ENCODE measurements at places on chromosomes 13 and 19.

GRCh38 chr13:91400063-91400399 is 1.6 kb downstream of the GPC5 start:
- DNase-seq = no peak

DNA sequence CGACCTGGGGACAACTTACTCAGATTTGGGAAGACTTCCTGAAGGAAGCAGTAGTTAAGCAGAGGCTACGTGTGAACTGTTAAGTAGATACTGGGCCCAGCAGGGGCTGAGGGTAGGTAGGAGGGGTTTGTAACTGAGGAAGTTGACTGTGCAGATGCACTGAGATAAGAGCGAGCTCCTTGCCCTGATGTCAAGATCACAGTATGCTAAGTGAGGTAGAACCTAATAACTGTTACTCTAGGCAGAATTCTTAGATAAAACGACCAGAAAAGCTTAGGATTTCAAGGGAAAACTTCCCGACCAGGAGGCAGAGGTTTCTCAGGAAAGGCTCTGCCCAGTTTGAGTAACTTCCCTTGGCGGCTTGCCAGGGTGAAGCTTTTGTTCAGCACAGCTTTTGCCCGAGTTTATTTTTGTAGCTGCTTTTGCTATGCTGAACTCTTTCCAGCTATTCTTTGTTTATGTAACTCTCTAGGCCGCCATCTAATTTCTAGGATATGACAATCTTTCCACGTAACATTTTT is 632.1 kb downstream of the DIAPH3 start:
- DNase-seq = no peak

- DNase-seq = no peak
These were observed 1417.4 kb upstream of the SLC10A2 start for GRCh38 chr13:104483631-104484030.

- DNase-seq = no peak
These were observed 52.4 kb upstream of the SOX21 start for GRCh38 chr13:94764576-94765321.

GRCh38 chr13:84211048-84211447 is 328.8 kb upstream of the SLITRK1 start:
- no peak for DNase-seq

DNA sequence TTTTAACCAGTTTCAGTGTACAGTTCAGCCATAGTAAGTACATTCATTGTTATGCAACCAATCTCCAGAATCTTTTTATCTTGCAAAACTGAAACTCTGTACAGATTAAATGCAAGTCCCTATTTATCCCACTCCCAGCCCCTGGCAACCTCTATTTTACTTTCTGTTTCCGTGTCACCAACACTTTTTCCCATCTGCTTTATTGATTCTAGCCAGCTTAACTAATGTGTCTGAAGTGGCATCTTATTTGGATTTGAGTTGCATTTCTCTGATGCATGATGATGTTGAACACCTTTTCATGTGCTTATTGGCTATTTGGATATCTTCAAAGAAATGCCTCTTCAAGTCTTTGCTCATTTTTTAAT is 18.9 kb downstream of the SPATA13 start:
- no peak for DNase-seq

GRCh38 chr19:35119091-35119490 is 3.5 kb downstream of the FXYD3 start:
- no peak for DNase-seq

DNA sequence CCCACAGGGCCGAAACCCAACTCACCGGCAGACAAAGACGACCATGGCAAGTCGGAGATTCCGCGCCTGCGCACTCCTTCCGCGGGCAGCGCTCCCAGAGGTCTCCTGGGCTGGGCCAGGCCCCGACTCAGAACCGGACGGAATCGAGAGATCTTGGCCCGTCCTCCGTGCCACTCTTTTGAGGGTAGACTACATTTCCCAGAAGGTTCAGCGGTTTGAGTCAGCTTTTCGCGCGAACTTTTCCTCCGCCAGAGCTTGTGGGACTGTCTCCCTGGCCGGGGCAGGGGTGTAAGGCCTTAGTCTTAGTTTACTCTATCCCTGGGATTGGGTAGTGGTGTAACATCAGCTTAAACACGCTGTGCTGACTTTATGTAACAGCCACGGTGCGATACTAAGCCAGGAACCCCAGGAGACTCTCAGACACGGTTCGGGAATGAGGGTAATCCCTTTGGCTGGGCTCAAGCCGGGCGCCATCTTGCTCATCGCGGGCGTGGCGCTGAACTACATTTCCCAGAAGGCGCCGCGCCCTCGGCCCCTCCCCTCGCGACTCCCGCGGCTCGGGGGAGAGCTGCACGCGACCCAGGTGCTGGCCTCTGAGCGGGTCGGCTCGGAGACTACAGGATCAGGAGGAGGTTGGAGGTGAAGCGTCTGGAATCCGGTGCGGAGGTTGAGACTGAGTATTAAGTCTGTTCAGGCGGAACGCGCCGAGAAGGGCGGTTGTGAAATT is at the start of gene ZNF260:
TSS of gene ZNF260 (minus strand) at position 78 of the 727 bp plus-strand sequence. CDS start 13,033 bp downstream, outside the sequence.
- DNase-seq = peak; percentile 97

DNA sequence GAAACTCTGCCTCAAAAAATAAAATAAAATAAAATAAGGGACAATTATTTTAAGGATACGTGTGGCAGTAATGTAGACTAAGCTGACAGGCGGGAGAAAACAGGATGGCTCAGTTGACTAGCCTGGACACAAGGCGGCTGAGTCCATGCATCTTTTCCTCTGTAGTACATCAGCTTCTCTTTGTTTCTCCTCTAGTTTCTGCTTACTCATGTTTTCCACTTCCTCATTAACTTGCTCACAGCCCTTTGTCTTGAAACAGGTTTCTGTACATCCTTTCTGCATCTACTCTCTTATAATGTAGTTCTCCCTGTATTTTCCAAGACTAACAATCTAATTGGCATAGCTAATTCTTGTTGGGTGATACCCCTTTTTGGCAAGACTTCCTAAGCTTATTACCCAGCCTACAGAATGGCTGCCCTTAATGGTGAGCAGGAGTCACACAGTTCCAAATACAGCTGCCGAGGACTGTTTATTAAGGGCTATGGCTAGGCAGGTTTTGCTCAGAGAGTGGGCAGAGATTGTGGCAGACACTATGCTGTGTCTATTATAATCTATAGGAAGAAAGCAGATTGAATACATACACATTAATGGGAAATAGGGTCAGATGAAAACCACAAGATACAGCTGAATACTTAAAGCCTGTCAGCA is 58.7 kb upstream of the KLF5 start:
- DNase-seq = no peak

DNA sequence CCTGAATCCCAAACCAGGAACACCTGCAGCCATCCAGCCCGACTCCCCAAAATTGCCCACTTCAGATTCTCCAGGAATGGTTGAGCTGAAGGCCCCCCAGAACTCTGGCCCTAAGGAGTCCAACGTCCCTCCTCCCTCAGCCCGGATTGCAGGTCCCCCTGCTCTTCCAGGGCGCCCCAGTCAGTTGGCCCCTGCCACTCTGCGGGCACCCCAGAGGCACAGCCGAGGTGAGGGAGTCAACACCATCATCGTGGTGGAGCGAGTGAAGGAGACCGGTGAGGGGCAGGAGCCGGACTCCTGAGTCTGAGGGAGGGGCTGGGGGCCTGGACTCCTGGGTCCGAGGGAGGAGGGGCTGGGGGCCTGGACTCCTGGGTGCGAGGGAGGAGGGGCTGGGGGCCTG is 2.2 kb downstream of the GFY start:
- no peak for DNase-seq

DNA sequence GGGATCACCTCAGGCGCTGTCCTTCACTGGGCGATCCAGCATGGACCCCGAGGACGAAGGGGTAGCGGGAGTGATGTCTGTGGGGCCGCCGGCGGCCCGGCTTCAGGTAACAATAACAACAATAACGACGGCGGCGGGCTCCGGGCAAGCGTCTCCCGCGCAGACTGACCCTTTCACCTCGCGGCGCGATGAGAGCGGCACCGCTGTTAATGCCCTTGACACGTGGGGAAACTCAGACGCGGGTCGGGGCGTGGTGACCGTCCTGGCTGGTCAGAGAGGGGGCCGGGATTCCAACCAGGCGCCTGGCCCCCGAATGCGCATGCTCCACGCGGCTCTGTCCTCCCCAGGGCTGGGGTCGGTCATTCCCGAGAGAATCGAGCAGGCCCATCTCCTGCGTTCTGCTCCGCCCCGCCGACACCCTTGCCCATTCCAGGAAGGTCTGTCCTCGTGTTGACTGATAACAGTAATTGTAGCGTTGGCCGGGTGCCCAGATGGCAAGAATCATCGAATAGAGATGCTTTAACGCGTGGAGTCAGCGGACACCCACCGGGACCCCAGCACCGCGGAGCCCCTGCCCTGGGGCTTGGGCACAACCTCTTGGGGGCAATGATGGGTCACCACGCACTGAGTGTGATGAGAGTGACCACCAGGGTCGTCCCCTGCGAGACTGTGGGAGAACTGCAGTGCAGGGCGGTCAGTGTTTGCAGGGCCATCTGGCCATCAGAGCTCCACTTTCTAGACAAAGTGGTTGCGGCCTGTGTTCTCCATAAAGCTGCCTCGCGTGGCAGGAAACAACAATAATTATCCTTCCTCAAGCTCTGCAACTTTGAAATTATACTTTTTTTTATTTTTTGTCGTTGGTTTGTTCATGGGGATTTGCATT is 528 bp downstream of the ZNF8 start:
- DNase-seq = no peak

DNA sequence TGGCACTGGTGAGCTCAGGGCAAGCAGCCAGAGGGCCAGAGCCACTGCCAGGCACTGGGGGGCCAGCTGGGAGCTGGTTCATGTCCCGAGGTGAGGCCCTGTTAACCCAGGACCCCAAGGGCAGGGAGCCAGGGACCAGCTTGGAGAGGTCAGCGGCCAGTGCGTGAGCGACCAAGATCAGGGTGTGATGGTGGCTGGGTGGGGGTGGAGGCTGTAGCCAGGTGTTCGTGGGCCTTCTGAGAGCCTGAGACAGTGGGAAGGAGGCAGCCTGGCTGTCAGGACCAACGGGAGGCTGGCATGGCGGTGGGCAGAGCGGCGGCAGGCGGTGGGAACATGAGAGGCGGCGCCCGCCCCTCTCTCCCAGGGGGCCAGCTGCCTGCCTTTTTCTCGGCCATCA is 8.1 kb upstream of the KPTN start:
- DNase-seq = no peak

GRCh38 chr19:35657904-35658700 is 8.2 kb upstream of the UPK1A start:
- no peak for DNase-seq

DNA sequence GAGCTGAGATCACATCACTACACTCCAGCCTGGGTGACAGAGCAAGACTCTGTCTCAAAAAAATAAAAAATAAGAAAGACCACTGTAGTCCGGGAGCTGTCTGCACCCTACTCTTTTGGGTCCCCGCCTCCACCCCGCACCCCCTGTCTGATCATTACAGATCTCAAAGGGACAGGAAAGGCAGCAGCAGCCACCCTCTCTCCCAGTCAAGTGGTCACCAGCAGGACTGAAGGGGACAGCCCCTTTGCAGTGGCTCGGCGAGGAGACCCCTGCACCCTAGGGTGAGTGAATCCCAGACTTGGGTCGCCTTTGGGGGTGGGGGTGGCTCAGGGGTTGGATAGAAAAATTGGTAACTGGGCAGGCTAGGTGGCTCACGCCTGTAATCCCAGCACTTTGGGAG is 12.5 kb upstream of the KCNN1 start:
- DNase-seq = no peak

GRCh38 chr19:24086974-24087595 is at the start of gene ZNF254:
ZNF254 (plus strand) TSS chr19:24087187; CDS start chr19:24087308, 121 bp downstream.
- peak; percentile 48 for DNase-seq

GRCh38 chr19:3707868-3708206 is 347 bp upstream of the TJP3 start:
- DNase-seq = no peak

- no peak for DNase-seq
These were observed 88.8 kb upstream of the SLITRK5 start for GRCh38 chr13:87582399-87582798.

DNA sequence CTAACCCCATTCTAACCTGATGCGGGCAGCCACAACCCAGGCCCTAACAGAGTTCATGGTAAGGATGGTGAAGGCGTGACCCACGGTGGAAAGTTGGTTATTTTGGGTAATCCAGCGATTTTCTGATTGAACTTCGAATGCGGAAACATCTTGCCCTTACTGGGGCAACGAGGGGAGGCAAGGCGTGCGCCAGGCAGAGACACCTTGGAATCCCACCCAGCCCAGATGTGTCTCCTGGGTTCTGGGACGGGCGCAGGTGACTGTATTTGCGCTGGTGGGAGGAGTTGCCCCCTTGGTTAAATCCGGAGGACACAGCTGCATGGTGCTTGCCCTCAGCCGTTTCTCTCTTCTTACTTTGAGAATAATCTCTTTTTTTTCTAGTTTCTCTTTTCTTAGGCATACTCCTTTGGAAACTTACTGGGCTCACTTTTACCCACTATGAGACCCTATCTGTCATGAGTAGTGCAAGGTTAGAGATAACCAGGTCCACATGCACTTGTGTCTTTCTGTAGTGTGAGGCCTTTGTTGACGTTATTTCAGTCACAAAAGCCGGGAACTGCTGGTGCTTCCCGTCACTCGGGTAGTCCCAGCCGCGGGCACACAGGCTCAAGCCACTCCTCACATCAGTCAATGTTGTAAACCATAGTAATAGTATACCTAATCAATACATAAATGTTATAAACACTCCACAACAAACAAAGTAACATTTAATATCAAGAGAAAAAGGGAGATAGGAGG is 81.5 kb downstream of the ATP11A start:
- no peak for DNase-seq

- DNase-seq = no peak
These were observed 11.4 kb upstream of the SCEL start for GRCh38 chr13:77523834-77524728.

DNA sequence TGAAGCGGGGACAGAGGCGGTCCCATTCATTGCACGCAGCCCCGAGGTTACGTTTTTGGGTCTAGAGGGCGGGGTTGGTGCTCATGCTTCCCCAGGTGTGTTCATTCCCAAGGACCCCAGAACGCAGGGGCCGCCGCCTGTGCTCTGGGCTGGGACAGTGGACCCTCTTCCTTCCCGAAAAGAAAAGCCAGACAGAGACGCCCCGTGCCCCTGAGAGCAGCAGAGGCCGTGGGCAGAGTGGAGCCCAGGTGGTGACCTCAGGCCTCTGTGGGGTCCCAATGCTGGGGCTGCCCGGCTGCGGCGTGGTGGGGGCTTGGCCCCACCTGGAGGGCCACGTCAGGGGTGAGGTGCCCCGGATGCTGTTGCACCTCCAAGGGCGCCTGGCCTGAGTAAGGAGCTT is 15.4 kb downstream of the SGTA start:
- no peak for DNase-seq

GRCh38 chr19:1671716-1672037 is 19.3 kb upstream of the TCF3 start:
- DNase-seq = no peak
